ENCODE measurements at places on chromosomes 5 and 9.
A peak's percentile ranks its signal among the peaks of the same experiment; 100 is the strongest.

- peak; percentile 36 for DNase-seq
Observed at GRCh38 chr5:136133222-136133921, 727 bp downstream of the SMAD5 start.

DNA sequence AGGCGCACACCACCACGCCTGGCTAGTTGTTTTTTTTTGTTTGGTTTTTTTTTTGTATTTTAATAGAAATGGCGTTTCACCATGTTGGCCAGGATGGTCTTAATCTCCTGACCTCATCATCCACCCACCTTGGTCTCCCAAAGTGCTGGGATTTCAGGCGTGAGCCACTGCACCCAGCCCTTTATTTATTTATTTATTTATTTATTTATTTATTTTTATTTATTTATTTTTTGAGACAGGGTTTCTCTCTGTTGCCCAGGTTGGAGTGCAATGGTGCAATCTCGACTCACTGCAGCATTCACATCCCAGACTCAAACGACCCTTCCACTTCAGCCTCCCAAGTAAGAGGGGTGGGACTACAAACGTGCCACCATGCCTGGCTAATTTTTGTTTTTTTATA, 63.0 kb upstream of the ADAMTSL1 start:
- DNase-seq, result no peak

DNA sequence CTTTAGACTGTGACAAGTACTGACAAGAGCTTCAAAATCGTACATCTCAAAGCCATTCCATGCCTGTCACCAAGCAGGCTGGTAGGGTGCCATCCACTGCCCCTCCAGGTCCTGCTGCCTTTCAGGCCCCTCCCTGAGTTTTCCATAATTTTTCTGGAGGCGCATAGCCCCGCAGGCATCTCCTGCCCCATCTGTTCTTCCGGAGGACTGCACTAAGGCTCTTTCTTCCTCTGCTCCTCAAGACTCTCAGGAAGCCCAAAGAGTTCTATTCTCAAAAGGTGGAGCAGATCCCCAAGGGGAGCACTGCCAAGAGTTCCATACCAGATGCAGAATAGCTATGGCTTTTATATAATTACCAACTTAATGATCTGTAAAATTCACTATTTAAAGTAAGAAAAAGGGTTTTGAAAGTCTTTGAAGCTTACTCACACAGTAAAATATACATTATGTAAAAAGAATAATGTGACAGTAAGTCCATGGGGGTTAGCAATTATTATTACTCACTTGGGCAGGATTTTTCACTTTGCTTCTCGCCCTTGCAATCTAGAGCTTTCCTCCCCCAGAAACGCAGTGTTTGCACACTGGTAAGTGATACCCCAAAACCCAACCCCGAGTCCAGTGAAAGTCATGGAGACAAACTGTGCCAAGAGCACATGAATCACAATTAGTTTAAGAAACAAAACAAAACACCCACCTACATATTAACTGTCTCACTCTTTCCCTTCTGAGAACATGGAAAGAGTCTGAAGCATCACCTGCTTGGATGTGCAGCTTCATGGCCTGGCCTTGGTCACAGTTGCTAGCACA, 114.1 kb upstream of the DAPK1 start:
- DNase-seq, result no peak

DNA sequence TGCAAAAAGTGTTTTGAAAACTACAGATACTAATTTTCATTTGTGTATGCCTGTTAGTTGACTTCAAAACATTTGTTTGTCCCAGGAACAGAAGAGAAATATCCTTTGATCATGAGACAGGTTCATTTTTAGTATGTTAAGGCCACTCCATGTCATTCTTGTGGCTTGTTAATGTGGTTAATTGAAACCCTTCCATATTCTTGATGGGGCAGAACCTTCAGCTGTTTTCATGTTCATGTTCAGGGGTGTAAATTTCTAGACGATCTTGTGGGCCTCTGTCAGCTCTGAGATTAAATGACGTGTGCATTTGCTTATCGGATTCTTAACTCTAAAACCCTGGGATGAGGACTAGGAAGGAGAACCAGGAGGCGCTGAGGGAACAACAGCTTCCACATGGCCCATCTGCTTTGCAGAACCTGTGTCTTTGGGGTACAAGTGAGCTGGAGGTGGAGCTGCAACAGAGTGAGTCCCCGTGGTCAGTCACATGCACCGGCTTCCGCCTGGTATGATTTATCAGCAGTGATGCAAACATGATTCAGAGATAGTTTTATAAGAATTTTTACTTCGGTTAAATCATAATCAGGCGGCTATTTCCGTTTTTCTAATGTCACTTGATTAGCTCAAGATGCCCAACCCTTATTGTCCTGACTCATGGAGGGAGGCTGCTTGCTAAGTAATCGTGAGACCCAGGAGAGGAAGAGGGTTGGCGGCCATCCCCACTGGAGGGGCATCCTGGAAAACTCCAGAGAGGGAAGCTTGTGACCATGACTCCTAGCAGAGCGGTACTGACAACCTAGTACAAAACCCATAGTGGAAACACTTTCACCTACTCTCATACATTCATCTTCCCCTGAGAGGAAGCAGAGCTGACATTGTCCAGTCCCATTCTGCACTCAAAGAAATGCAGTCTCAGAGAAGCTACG, 138.4 kb downstream of the C9orf152 start:
- no peak for DNase-seq

- no peak for DNase-seq
Observed at GRCh38 chr9:33011831-33012230, 10.4 kb upstream of the APTX start.

- DNase-seq, result no peak
Observed at GRCh38 chr5:45042283-45042682, 233.5 kb downstream of the MRPS30 start.

- DNase-seq, result no peak
Observed at GRCh38 chr9:119026120-119026519, 343.1 kb downstream of the BRINP1 start.

GRCh38 chr5:88884608-88884877, 1.6 kb upstream of the MEF2C start:
- peak; percentile 19 for DNase-seq

DNA sequence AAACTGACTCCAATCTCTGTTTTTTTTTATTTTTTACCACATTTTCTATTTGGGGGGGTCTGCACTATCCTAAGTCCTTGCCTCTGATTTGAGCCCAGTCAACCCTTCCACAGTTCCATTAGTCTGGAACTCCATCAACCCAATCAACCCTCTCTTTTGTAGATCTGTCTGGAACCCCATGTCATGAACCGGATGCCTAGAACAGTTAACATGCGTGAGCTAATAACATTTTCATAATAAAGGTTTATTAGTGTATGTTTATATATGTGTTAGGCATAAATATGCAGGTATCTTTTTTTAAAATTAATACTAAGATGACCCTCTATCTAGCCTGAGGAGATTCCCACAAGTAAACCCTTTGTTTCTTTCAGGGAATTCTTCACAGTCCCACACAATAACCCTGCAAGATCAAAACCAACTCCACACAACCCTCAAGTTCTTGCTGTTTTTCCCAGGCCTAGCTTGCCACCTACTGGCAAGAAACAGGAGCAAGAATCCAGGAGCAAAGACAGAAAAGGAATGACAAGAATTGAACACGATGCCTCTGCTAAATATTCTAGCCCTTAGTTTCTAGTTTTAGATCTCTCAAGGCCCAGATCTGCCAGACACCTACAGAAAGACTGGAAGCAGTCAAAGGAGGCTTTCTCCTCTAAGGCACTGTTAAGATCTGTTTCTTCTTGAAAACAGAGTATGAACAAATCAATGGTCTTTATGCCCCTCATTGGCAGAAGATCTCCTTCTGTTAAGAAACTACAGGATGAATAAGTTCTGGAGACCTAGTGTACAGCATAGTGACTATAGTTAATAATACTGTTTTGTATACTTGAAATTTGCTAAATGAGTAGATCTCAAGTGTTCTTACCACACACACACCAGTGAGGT, 100.4 kb downstream of the TRIM36 start:
- DNase-seq, result no peak

DNA sequence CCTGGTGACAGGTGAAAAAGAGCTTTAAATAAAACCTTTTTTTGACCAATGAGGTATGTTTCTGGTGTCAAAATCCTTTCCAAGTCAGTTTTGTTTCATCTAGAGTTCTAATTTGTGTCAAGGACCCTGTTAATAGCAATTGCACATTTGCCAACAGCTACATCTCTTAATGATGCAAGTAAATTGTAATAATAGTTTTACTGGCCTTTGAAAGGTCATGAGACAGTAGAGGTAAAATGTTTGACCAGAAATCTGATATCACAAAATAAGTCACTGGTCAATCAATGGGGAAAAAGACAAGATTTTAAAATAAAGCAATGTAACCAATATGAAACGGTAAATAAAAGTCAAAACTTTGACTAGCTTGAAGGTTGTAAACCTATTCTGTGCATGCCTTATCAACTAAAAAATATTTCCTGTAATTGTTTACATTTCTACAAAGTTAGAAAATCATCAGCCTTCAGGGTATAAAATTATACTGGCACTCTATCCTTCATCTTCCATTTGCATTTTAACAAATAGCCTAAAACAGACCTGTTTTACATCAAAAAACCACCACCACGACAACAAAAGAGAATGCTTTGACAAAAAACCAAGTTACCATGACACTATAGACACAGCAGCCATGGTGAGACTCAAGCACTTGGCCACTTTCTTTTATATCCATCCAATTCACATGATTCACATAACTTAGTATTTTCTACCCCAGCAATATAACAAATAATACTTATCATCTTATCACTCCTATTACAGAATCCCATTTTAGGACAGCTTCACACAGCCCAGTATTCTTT, 3.0 kb downstream of the NADK2 start:
- DNase-seq, result no peak

GRCh38 chr5:108418197-108418596, 36.3 kb upstream of the FBXL17 start:
- no peak for DNase-seq

- no peak for DNase-seq
Observed at GRCh38 chr9:102714184-102714583, 280.9 kb upstream of the CYLC2 start.

GRCh38 chr5:139050432-139050831, 147.7 kb downstream of the SIL1 start:
- DNase-seq, result no peak

DNA sequence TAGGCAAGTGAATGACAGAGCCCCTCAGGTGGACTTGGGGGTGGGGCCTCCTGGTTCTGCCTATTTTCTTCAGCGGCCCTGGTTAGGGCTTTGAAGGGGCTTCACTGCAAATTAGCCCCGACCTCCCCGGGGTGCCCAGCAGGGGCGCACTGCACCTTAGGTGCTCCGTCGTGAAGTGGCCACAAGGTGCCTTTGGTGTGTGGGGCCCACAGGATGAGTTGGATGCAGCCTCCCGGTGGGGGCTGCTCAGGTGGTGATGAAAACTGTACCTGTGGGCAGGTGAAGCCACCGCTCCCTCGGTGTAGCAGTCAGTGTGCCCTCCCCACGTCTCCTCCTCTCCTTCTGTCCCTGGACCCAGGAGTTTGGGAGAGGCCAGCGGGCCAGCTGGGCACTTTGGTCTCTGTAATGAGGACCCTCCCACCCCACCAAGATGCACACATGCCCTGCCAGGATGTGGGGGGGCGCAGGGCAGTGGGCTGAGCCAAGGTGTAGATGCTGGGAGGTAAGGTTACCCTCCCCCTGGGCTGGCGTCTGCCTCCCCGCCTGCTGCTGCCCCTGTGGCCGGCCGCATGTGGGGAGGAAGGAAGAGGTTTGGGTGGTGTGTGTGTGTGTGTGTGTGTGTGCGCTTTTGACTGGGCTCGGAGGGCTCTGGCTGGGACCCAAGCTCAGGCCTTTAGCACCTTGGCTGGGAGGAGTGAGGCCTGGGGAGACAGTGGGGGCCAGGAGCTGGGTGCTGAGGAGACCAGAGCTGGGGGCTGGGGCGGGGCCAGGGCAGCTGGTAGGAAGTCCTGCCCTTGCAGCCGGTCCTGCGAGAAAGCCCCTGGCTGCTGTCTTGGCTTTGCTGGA, 55.6 kb downstream of the RXRA start:
- no peak for DNase-seq

DNA sequence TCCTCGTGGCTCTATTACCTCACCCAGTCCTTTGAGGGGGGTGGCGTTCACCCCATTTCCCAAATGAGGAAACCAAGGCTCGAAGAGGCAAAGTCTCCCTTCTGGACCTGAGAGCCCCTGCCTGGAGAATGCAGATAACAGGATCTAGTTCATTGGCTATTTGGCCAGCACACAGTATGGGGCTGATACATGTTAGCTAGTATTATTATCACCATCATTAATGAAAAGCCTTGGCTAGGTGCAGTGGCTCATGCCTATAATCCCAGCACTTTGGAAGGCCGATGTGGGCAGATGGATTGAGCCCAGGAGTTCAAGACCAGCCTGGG, 4.3 kb downstream of the SH3GLB2 start:
- peak; percentile 40 for DNase-seq

- DNase-seq, result no peak
Observed at GRCh38 chr9:94568250-94568889, 13.5 kb downstream of the PCAT7 start.

GRCh38 chr9:90842176-90842777, 40.7 kb downstream of the SYK start:
- DNase-seq, result no peak

DNA sequence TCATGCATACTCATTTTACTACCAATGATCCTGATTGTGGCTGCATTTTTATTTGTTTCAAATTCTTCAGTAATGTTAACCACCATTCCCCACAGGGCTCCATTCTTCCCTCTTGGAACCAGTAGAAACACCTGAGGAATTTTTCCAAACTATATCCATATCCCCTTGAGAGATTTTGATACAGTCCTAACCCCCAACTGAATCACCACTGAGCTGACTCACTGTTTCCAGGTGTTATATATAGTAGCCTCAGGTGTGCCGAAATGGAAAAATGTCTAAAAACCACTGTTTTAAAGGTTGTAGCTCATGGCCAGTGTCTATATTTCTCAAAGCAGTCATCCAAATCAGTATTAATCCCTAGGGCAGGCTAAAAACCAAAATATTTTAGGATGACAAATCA, 85.2 kb downstream of the MRPS27 start:
- no peak for DNase-seq

- no peak for DNase-seq
Observed at GRCh38 chr5:43427306-43427705, 15.1 kb upstream of the CCL28 start.

DNA sequence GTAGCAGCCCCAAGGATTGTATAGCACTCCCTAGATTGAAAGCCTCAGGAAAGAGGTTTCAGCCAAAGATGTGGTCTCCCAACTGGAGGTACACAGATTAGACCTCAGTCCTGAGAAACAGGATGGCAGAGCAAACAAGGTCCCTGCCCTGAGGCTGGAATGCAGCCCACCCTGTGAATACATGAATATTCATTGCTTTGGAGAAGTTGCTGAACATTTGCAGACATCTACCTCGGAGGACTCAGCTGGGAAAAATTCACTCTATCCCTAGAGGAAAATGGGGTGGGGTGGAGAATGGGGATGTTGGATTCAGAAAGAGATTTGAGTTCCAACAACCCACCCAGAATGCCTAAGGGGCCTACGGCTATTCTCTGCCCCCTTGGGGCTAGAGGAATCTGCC, 129.4 kb downstream of the SLIT3 start:
- no peak for DNase-seq

GRCh38 chr5:91318724-91319123, 64.4 kb downstream of the ARRDC3 start:
- DNase-seq, result no peak

DNA sequence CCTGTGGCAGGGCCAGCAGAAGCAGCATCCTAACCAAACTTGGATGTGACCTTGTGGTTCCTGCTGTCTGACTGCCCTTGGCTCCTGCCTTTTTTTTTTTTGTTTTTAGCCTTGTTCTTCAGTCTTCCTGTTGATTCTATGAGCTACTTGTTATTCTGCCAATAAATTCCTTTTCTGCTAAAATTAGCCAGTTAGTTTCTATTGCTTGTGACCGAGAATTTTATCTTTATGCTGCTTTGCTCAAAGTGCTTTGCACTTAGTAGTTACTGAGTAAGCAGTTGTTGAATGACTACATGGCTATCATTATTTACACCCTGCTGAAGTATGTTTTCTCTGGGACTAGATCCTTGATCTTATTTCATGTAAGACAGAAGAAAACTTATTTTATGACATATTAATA, 20.8 kb upstream of the ATG10 start:
- no peak for DNase-seq
